Endodermal cell (in vitro differentiated cells): ENCODE measurements at places on chromosomes 2 and 18. TPM values are rescaled to one million over a fixed set of nuclear protein-coding genes. Genes with fewer than 3 reads are reported as not detected.

- H3K36me3 ChIP-seq = peaks cover 27% of the 10 kb centered on the region
- H3K27me3 ChIP-seq = no peaks in the 10 kb centered on the region
- H3K4me1 ChIP-seq = peaks cover 7% of the 10 kb centered on the region
- no peak for DNase-seq
These were observed 3.8 kb downstream of the SOCS6 start for GRCh38 chr18:70292628-70293027.

DNA sequence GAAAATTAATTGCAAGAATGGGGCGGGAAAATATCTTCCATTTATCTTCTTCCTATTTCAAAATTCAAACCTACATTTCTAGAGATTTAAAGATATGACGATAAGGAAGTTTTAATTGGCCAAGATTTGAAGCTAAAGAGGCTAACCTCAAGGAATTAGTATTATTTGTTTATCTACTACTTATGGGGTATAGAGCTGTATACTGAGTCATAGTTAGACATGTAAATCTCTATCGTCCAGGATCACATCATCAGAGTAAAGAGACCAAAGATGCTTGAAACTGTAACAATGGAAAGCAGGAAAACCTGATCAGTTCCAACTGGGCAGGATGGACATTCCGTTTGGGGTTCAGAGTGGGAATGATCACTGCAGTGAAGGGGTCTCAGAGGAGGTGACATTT, 95.2 kb upstream of the KLF7 start:
- H3K27ac ChIP-seq = no peak overlapping the region
- H3K4me3 ChIP-seq = no peak overlapping the region
- peaks cover 12% of the 10 kb centered on the region for H3K4me1 ChIP-seq
- DNase-seq = no peak
- H3K27me3 ChIP-seq = no peaks in the 10 kb centered on the region
- no peaks in the 10 kb centered on the region for H3K36me3 ChIP-seq

STON1 gene
- total RNA-seq = 12.4 and 15.0 TPM in 2 replicates

- H3K4me1 ChIP-seq = no peaks in the 10 kb centered on the region
- H3K36me3 ChIP-seq = no peaks in the 10 kb centered on the region
- H3K4me3 ChIP-seq = no peak overlapping the region
- DNase-seq = no peak
These were observed 70.7 kb downstream of the HDAC4 start for GRCh38 chr2:239329972-239330572.

- no peaks in the 10 kb centered on the region for H3K27me3 ChIP-seq
- H3K4me3 ChIP-seq = peak overlapping the region; percentile 2
These were observed 267.6 kb downstream of the DCDC2C start for GRCh38 chr2:3970791-3971651.

ANKRD62 gene
- total RNA-seq = not detected in 2 replicates

- no peaks in the 10 kb centered on the region for H3K4me1 ChIP-seq
- H3K36me3 ChIP-seq = peaks cover 69% of the 10 kb centered on the region
- no peaks in the 10 kb centered on the region for H3K27me3 ChIP-seq
- no peak for DNase-seq
- no peak overlapping the region for H3K4me3 ChIP-seq
These were observed 26.8 kb downstream of the PPP1CB start for GRCh38 chr2:28778392-28778791.

DNA sequence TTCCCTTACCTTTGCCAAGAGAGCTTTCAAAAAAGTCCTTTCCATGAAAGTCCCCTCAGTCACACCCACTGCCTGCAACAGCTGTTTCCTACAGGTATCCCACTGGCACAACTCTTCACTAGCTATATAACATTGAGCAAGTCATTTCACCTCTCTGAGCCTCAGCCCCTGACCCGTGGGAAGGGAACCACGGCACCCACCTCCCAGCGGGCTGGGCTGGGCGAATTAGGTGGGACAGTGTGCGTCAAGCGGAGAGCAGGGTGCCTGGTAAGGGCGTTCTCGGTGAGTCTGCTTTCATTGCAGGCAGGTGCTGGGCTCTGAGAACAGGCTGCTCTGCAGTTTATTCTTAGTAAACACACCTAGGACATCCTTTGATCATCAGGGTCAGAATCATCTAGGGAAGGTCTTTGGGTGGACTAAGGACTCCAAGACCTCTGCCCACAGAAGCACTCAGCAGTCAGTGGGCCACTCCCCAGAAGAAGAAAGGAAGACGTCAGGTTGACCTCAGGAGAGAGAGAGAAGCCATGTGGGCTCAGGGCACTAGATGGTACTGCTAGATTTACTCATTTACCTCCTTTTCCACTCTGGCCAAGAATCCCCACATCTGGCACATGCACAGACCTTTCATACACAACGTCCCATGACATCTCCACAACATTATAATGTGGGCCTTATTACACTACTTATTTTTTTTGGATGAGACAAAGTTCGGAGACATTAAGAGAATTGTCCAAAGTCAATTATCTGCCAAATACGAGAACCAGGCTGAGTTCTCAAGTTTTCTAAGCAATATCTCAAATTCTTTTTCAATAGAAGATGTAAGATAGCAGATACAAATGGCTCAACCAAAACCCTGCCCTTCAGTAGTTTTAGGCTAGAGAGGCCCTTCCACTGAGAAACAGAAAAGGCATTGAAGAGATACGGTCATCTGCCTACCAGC, 79.9 kb downstream of the GALNT14 start:
- no peaks in the 10 kb centered on the region for H3K4me1 ChIP-seq
- H3K27ac ChIP-seq = no peak overlapping the region
- DNase-seq = no peak
- H3K4me3 ChIP-seq = no peak overlapping the region

DNA sequence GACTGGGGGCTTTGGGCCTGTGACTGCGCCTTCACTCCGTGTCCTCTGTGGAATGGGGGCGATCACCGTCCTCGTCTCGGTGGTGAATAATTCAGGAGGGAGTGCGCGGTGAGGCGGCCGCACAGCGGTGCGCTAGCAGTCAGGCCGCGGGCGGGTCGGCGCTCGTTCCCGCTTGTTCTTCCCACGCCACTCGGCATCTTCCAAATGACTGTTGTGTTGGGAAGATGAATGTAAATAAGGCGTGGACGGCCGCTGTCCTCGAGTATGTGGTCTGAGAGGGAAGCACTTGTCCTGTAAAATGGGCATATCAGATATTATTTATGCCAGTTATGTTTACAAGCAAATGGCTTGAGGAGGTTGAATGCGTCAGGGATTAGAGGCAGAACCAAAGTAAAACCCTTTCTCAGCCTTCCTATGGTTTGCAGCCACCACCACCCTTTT, 608 bp upstream of the VPS4B start:
- no peaks in the 10 kb centered on the region for H3K27me3 ChIP-seq
- no peak for DNase-seq
- peak overlapping the region; percentile 87 for H3K4me3 ChIP-seq
- H3K36me3 ChIP-seq = peaks cover 15% of the 10 kb centered on the region

DNA sequence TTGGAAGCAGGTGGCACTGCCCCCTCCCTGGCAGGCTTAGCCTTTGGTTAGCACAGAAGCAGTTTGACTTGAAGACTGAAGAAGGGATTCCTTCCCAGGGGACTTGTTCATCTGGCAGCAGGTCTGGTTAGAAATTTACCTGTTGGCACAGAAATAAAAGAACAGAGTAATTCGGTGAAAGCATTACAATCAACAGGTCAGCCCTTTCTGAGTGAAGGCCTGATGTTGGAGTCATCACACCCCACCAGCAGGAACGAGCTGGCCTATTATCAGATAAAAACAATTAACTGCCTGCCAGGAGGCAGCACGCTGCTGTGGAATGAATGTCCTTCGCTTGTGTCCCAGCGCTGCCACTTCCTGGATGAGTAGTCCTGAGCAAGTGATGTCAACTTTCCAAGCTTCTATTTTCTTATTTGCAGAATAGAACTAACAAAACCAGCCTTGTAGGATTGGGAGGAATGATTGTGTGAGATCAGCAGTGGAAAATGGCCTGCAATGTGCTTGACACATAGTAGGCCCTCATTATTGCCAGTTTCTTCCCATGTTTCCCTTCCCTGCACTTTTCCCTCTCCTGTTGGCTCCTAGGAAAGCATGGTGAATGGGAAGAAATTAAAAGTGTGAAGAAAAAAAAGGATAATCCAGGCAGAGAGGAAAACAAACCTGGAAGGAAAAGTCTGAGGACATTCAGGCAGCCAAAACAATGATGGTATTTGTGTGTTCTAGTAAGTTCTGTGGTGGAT, 29.0 kb downstream of the LGALSL start:
- no peaks in the 10 kb centered on the region for H3K36me3 ChIP-seq
- H3K4me1 ChIP-seq = peaks cover 5% of the 10 kb centered on the region
- H3K27me3 ChIP-seq = no peaks in the 10 kb centered on the region
- DNase-seq = peak; percentile 81

GRCh38 chr2:190062601-190063000, at the start of gene MSTN:
Gene MSTN (minus strand): TSS chr2:190062729. CDS start chr2:190062596, 133 bp downstream.
- H3K36me3 ChIP-seq = no peaks in the 10 kb centered on the region
- no peaks in the 10 kb centered on the region for H3K4me1 ChIP-seq
- no peak within 1 kb of the TSS for H3K27ac ChIP-seq
- DNase-seq = no peak
- no peaks in the 10 kb centered on the region for H3K27me3 ChIP-seq

ALK gene
- 0.13 to 0.36 TPM (median 0.35 TPM) in 3 replicates for total RNA-seq

DNA sequence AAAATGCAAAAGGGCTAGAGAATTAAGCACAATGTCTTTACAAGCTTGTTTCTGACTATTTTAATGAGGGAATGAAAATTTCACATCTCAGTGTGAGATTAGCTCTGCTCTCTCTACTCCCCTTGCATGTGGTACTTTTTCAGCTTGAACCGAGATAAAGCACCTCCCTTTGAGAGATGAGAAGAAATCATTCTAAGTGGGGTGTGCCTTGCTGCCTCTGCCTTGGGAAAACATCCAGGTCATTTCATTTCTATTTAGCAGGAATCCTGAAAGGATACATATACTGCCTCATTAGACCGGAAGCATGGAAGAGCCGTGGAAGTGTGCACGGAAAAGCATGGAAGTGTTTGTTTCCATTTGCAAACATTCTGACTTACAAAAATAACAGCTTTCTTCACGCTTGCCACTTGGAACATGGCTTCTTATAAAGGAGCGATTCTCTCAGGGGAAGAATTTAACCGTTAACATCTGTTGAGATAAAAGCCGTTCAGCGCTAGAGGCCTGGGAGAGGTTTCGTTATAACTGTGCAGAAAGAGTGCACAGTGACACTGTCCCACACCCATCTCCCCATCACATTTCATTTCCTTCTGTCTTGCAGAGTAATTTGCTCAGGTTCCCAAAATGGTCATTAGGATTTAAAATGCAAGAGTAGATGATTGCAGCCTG, 16.7 kb downstream of the NOSTRIN start:
- H3K36me3 ChIP-seq = no peaks in the 10 kb centered on the region
- no peak for DNase-seq
- no peak overlapping the region for H3K4me3 ChIP-seq
- H3K27me3 ChIP-seq = no peaks in the 10 kb centered on the region

C2orf76 gene
- 9.5 to 10.9 TPM (median 10.9 TPM) in 3 replicates for total RNA-seq

- H3K4me1 ChIP-seq = peaks cover 7% of the 10 kb centered on the region
- H3K36me3 ChIP-seq = no peaks in the 10 kb centered on the region
- no peaks in the 10 kb centered on the region for H3K27me3 ChIP-seq
- no peak overlapping the region for H3K27ac ChIP-seq
- no peak overlapping the region for H3K4me3 ChIP-seq
- no peak for DNase-seq
These were observed 38.9 kb downstream of the RAB31 start for GRCh38 chr18:9746958-9747357.

GKN1 gene
- total RNA-seq = not detected in 3 replicates

DNA sequence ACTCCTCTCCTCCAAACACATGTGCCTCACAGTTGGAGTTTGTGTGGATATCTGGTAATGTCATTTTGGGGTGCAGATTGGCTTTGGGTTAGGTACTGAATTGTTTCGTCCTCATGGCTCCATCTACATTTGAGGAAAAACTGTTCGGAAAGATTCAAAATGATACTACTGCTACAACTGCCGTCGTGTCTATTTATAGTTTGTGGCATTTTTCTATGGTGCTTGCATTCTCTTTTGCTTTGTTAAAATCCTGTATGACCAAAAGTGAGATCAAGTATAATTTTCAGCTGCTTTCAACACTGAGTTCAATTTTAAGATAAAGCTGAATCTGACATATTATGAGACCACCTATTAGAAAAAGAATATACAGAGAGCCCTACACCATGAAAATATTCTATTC, 176.3 kb upstream of the DSEL start:
- H3K27me3 ChIP-seq = no peaks in the 10 kb centered on the region
- H3K4me1 ChIP-seq = no peaks in the 10 kb centered on the region
- H3K27ac ChIP-seq = no peak overlapping the region
- DNase-seq = no peak
- H3K36me3 ChIP-seq = no peaks in the 10 kb centered on the region
